ENCODE measurements at places on chromosomes 12 and 14.

GRCh38 chr12:55822228-55822627, 4.4 kb downstream of the ORMDL2 start:
- no peak for DNase-seq

DNA sequence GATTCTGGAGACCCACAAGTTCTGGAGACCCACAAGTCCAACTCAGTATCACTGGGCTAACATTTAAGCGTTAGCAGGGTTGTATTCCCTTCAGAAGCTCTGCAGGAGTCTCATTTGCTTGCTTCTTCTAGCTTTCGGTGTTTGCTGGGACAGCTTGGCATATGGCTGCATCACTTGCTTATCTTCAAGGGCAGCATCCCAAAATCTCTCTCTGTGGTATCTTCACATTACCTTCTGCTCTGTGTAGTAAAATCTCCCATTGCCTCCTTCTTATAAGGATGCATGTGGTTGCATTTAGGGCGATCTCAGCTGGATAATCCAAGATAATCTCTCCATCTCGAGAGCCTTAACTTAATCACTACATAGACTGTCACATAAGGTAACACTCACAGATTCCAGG, 7.3 kb upstream of the CNTN1 start:
- DNase-seq = no peak

- DNase-seq = no peak
Measured at GRCh38 chr14:28375295-28375694, 391.3 kb upstream of the FOXG1 start.

- no peak for DNase-seq
Measured at GRCh38 chr14:63453443-63453936, 89.7 kb downstream of the PPP2R5E start.

DNA sequence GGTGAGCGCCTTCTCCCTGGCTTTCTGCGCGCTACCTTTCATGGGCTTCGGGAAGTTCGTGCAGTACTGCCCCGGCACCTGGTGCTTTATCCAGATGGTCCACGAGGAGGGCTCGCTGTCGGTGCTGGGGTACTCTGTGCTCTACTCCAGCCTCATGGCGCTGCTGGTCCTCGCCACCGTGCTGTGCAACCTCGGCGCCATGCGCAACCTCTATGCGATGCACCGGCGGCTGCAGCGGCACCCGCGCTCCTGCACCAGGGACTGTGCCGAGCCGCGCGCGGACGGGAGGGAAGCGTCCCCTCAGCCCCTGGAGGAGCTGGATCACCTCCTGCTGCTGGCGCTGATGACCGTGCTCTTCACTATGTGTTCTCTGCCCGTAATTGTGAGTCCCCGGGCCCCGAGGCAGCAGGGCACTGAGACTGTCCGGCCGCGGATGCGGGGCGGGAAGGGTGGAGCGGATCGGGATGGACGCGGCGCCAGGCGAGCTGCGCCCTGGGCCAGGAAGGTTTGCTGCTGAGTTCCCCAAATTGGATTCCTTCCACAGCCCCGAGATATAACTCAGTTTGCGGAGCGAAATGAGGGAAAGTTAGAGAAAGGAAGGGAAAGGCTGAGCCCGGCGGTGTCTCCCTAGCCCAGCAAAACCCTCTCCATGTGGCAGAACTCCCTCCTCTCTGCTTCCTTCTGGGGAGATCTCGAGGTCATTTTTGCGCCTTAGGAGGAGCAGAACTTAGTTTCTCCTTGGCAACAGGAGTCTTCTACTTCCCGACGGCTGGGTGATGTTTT, 972 bp downstream of the PTGDR start:
- DNase-seq = no peak

- DNase-seq = no peak
Measured at GRCh38 chr12:112473056-112473455, 54.3 kb downstream of the PTPN11 start.

DNA sequence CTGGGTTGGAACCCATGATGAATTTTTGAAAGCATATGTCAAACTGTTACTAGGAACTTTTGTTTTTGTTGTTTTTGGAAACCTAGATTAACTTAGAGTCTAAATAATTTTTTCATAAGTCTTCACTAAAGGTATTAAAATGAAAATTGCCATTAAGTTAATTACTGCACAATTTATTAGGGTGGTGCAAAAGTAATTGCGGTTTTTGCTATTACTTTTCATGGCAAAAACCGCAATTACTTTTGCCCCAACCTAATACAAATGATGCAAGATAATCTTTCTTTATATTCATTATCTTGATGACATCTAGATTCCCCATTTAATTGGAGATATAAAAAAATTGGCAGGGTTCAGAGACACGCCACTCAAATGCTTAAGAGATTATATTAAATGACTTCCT, 145.0 kb upstream of the PKP2 start:
- DNase-seq = no peak

DNA sequence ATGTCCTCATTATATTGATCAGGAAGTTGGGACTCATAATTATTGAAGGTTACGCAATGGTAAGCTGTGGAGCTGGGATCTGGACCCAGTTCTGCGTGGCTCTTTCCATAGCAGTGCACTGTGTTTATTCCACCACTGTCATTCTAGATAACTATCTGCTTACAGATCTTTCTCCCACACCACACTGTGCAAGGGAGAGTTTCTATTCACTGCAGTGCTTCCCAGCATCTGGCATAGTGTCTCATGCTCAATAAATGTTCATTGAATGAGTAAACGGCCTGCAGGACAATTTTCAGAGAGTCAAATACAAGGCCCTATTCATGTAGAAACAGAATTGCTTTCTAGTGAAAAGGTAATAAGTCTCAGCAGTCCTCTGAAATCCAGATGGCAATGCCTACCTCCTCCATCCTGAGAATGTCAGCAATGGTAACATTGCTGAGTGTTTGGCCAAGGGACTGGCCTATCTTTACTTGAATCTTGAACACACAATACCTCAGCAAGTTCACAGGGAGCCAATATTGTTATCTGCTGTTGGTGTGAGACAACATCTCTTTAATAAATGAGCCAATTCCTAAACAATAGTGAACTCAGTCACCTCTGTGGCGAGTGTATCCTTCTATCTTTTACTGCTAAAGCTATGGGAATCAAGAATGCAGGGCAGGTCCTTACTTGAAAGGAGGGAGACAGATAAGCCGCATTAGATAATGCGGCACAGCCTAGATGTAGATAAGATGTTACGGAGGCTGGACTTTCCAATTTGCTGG, 332.4 kb upstream of the PRICKLE1 start:
- no peak for DNase-seq

DNA sequence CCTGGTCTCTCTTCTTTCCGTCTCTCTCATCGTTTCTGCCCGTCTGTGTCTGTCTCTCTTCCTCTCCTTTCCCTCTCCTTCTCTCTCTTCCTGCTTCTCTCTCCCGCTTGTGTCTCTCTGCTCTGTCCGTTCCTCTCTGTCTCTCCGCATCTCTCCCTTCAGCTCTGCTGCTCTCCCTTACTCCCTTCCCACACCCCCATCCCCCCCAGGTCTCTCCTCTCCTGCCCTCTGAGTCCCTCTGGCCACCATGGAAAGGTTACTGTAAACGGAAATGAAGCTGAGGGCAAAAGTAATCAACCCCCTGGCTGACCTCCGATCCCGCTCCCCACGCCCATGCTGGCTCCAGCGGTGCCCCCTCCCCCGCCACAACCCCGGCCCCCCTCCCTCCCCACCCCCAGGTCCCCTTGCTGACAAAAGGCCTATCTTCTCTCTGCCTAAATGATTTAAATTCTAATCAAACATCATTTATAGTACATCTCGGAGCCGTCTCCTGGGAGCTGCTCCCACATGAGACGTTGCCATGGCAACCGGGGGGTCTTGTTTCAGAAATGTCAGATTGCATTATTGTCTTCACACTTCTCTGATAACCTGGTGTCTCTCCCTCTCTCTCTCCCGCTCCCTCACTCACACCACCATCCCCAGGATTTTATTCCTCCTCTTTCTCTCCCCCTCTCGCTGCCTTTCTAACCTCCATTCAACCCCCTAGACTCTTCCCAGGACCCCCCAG, 203.8 kb downstream of the RBM19 start:
- DNase-seq = no peak

DNA sequence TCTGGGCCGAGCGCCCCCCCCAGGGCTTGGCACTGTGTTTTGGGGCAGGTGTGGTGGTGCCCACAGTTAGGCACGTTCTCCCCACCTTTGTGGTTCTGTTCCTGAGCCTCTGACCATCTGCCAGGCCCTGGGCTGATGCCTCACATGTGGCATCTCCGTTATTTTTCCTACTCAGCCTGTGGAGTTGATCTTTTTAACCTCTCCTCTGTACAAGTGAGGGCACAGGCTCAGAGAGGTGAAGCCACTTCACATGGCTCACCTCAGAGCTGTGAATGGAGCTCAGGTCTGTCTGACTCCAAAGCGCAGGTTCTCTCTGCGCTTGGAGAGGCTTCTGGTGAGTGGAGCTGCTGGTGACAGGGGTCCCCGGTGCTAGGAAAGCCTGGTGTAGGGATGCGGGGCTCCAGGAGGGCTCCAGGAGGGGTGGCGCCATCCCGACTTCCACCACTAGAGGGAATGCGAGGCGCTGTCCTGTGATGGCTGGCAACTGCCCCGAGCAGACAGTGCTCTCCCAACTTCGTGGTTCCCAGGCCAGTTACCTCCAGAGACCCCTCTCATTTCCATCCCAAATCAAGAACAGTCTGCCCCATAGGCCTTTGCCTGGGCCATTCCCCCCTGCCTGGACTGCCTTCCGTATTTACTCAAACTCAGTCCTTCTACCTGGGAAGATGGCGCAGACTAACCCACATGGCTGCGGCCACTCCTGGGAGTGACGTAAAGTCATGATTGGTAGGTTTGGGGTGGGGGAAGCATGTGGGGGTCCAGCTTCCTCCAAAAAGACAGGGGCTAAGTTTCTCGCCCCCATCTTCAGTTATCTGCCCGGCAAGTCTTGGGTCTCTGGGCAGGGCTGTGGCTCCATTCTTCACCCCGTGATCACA, 9.9 kb downstream of the BCL7A start:
- peak; percentile 50 for DNase-seq

- DNase-seq = peak; percentile 9
Measured at GRCh38 chr12:45655186-45655585, 74.3 kb upstream of the ARID2 start.

DNA sequence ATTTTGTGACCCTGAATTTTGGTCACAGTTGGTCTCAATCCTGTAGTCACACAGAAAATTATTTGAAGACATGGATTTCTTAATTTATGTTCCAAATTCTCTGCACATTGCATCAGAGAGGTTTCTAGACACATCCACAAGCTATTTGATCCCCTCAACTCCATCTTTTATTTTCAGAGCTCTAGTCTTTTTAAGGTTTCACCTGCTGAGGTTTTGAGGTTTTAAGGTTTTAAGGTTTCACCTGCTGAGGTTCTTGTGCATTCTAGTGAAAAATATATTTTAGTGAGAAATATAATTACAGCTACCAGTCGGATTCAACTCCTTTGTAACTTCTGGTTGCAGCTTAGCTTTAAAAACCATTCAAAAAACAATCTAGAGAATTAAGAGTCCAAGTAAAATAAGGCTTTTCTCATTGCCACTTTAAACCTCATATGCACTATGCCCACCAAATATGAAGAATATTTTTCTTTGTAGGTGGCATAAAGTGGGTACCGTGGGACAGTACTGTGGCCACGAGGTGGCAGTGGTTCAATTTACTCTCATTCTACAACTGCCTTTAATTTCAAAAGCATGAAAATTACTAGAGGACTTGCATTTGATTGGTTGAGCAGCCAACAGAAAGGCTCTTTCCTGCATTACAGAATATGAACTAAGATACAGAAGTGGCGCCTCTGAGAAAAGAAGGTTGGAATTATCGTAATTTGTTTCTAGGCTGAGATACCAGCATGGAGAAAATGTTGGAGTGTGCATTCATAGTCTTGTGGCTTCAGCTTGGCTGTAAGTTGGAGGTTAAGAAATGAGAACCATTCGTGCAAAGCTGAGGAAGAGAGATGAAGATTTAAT, 366.5 kb upstream of the OR4E1 start:
- DNase-seq = no peak

- no peak for DNase-seq
Measured at GRCh38 chr14:55272922-55273321, 1.7 kb downstream of the FBXO34 start.

DNA sequence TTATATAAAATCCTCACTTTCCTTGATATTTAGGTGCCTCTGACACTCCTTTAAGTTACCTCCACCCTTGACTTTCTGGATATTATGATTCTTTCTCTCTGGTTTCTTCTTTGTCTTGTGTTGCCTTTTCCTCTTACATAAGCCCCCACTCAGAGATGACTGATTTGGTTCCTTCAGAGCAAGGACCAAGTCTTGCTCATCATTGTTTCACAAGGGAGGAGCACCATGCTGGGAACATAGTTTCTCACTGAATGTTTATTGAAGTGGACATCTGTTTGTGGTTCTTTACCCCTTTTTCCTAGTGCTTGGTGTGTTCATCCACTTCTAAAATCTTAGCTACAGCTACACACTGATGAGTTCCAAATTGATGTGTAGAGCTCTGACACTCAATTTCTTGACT, 161.3 kb upstream of the PTPRQ start:
- no peak for DNase-seq

- DNase-seq = no peak
Measured at GRCh38 chr12:57744194-57744776, 554 bp upstream of the TSPAN31 start.

- DNase-seq = no peak
Measured at GRCh38 chr12:93448796-93449195, 7.0 kb upstream of the UBE2N start.

DNA sequence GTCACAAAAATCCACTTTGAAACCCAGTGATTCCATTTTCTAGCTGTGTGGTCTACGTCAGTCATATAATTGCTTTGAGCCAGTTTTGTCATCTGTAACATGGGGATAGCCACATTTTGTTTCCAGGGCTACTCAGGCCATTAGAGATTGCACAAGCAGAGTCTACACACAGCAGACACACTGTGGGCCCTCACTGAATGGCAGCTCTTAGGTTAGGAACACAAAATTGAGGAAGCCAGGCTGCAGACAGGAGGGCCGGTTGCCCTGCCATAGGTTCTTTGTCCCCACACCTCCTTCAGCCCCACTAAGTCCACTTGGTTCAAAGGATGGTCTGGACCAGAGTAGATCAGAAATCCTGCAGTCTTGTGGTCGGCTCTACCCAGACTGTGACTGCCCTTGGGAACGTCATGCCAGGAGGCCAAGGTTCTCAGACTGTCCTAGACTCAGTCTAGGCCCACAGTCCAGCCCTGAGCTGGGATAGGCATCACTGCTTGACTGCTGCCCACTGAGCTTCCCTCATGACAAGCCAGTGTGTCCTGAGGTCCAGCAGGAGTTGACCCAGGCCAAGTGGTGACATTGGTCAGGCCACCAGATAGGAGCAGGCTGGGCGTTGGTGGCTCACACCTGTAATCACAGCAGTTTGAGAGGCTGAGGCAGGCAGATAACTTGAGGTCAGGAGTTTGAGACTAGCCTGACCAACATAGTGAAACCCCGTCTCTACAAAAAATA, 3.8 kb upstream of the MYH7 start:
- DNase-seq = no peak

DNA sequence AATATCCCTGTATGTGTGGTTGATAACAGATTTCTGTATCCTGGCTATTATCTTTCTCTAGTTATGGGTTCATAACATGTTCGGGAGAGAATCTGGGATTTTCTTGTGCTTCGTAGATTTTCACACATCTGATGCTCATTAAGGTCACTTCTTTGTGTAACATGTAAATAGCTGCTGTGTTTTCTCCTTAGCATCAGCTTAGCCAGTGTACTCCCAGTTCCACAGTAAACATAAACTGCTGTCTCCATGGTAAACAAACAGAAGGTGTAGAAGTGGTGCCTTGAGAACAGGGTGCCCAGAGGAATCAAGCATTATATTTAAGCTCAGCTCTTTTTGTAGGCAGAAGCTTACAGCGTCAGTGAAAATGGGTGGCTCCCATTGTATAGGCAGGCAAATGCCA, 88.0 kb downstream of the ANO6 start:
- no peak for DNase-seq
